ENCODE measurements at places on chromosomes 3 and 15.
A peak's percentile ranks its signal among the peaks of the same experiment; 100 is the strongest.

DNA sequence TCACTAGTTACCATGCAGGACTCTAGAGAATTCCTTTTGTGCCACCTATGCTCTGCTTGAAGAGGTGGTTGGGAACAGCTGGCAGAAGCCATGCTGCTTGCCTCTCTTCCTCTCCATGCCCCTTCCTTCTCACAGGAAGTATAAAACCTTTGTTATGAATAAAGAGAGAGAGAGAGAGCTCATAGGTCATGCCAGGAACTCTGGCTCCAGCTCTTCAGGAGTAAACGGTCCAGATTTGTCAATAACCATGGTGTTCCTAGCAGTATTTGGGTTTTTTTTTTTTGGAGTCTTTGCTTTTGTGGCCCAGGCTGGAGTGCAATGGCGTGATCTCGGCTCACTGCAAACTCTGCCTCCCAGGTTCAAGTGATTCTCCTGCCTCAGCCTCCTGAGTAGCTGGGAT is 97.7 kb upstream of the SLC4A7 start:
- H3K27ac ChIP-seq, result no peak overlapping the region
- H3K27me3 ChIP-seq, result no peaks in the 10 kb centered on the region
- DNase-seq, result no peak
- H3K4me3 ChIP-seq, result no peak overlapping the region
- H3K4me1 ChIP-seq, result no peaks in the 10 kb centered on the region

- peaks cover 40% of the 10 kb centered on the region for H3K27me3 ChIP-seq
- DNase-seq, result no peak
- no peaks in the 10 kb centered on the region for H3K36me3 ChIP-seq
- no peak overlapping the region for H3K27ac ChIP-seq
- H3K4me3 ChIP-seq, result no peak overlapping the region
Measured at GRCh38 chr15:70029297-70029701, 68.4 kb downstream of the TLE3 start.

DNA sequence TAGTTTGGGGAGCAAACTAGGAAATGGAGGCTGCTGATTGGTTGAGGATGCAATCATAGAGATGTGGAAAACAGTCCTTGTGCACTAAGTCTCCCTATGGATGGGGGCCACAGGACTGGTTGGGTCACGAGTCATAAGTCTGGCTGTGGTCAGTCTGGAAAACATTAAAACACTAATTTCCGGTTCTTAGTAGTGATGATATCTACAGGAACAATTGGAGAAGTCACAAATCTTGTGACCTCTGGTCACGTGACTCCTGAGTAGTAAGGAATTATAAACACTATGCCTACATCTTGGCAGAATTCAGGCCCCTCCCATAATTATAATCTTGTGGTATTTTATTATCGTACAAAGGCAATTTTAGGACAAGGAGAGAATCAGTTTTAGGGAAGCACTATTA is 317.3 kb upstream of the ARPP21 start:
- H3K4me3 ChIP-seq, result no peak overlapping the region
- H3K36me3 ChIP-seq, result no peaks in the 10 kb centered on the region
- no peaks in the 10 kb centered on the region for H3K4me1 ChIP-seq

DNA sequence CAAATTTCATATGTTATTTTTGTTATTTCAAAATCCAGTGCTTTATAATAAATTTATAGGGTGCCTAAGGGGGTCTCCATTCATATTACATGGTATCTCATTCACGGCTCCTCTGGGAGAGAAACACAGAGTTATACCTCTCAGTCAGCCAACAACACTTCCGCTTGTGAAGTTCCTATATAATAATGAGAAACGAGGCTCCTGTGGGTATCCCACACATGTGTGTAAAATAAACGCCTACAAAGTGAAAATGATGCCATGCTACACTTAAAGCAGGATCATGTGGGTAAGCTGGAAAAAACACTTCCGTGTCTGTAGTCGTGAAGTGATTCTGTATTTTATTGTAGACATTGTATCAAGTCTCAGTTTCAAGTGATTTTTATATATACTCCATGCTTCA is 218.8 kb upstream of the ICE2 start:
- peak overlapping the region; percentile 13 for H3K4me3 ChIP-seq
- peak overlapping the region; percentile 5 for H3K27ac ChIP-seq
- DNase-seq, result no peak

DNA sequence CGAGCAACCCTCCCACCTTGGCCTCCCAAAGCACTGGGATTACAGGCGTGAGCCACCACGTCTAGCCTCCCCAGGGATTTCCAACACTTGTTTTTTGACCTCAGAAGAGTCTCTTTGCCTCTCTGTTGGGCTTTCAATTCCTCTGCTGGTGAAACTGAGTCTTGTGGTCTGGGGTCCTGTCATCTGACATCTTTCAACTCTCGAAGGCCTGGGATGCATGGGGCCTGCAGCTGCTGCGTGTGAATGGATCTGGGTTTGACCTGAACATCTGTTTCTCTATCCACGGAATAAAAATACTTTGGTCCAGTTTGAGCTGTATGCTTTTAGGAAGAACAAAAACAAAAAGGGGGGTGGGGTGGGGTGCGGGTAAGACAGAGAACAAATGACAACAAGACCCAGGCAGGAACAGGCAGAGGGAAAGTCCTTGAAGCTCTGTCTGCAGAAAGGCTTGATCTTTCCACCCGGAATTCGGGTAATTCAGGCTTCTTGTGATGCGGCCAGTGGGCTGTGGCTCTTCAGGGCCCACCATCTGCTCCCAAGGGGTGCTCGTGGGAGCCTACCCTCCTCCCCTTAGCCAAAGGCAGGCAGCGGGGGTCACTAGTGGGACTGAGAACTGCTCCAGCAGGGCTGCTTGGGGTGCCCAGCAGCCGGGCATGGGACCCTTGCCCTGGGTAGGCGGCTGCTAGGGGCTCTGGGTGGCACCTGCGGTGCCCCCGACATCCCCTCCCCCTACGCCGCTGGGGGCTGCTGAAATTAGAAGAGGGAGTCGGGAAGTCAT is 71.5 kb downstream of the SLC12A8 start:
- H3K4me3 ChIP-seq, result peak overlapping the region; percentile 88
- no peak for DNase-seq
- H3K36me3 ChIP-seq, result peaks cover 10% of the 10 kb centered on the region
- H3K27ac ChIP-seq, result peak overlapping the region; percentile 90
- peaks cover 31% of the 10 kb centered on the region for H3K4me1 ChIP-seq
- no peaks in the 10 kb centered on the region for H3K27me3 ChIP-seq

GRCh38 chr15:33467816-33468163 is 157.0 kb downstream of the RYR3 start:
- H3K27me3 ChIP-seq, result no peaks in the 10 kb centered on the region
- H3K4me1 ChIP-seq, result no peaks in the 10 kb centered on the region
- no peak for DNase-seq
- no peaks in the 10 kb centered on the region for H3K36me3 ChIP-seq
- no peak overlapping the region for H3K27ac ChIP-seq

- H3K4me3 ChIP-seq, result no peak overlapping the region
- no peaks in the 10 kb centered on the region for H3K4me1 ChIP-seq
- no peaks in the 10 kb centered on the region for H3K36me3 ChIP-seq
- no peaks in the 10 kb centered on the region for H3K27me3 ChIP-seq
Measured at GRCh38 chr15:35329521-35329961, 216.4 kb downstream of the DPH6 start.

DNA sequence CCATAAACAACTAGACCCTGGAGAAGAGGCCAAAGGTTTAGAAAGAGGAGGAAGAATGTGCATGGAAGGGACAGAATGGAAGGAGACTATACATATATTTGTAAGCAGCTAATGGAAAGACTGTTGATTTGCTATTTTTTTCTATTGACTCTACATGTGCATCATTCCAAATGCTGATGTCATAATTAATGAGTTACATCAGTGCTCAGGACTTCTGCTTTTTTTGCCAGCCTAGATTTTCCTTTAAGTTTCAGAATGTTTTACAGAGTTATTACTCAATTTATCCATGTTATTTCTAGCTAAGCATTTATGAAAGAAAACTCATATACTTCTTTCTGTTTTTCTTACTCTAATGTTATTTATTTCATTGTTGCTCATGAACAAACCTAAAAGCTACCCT is 62.6 kb upstream of the VGLL3 start:
- no peaks in the 10 kb centered on the region for H3K27me3 ChIP-seq
- no peak overlapping the region for H3K27ac ChIP-seq
- no peaks in the 10 kb centered on the region for H3K36me3 ChIP-seq
- H3K4me1 ChIP-seq, result no peaks in the 10 kb centered on the region
- no peak for DNase-seq

DNA sequence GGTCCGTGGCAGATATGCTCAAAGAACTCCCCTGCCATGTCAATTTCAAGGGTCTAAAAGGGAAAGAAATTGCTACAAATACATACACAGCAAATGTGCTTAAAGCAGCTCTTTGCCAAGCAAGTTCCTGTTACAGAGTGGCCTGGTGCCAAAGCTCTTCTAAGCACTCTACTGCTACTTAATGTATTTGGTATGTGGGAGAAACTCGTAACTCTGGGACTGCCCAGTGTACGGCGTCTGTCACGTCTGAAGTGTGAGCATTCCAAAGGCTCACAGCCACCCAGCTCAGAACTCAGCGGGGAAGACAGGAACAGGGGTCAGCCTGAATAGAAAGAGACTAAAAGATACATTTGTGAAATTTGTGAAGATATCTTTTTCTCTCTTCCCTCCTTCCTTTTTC is 54.6 kb downstream of the RBMS3 start:
- H3K36me3 ChIP-seq, result no peaks in the 10 kb centered on the region
- H3K4me3 ChIP-seq, result no peak overlapping the region
- H3K27ac ChIP-seq, result no peak overlapping the region
- H3K27me3 ChIP-seq, result no peaks in the 10 kb centered on the region
- no peak for DNase-seq

DNA sequence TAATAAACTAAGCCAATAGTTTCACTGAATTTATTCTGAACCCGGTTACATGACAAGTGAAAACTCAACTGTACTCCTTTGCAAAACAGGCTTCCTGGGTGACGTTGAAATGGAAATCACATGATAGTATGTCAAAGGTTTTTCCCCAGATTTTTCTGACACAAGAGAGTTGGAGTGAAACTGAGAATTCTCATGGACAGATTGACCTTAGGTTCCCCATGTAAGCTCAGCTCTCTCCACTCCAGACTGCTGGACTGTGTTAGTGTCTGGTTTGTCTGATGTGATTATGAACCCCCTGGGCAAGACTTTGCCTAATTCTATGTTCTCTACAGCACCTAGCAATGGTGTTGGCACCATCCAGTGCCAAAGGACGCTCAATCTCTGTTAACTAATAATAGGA is 219.7 kb upstream of the COL8A1 start:
- H3K27ac ChIP-seq, result no peak overlapping the region
- DNase-seq, result no peak
- H3K27me3 ChIP-seq, result no peaks in the 10 kb centered on the region

GRCh38 chr3:53763353-53763752 is 82.9 kb downstream of the CHDH start:
- H3K4me1 ChIP-seq, result no peaks in the 10 kb centered on the region
- H3K27me3 ChIP-seq, result peaks cover 12% of the 10 kb centered on the region
- no peaks in the 10 kb centered on the region for H3K36me3 ChIP-seq

- H3K27me3 ChIP-seq, result no peaks in the 10 kb centered on the region
- no peak overlapping the region for H3K4me3 ChIP-seq
- DNase-seq, result no peak
- no peaks in the 10 kb centered on the region for H3K4me1 ChIP-seq
- H3K36me3 ChIP-seq, result peaks cover 4% of the 10 kb centered on the region
Measured at GRCh38 chr15:40285151-40285550, 2.3 kb upstream of the ANKRD63 start.

DNA sequence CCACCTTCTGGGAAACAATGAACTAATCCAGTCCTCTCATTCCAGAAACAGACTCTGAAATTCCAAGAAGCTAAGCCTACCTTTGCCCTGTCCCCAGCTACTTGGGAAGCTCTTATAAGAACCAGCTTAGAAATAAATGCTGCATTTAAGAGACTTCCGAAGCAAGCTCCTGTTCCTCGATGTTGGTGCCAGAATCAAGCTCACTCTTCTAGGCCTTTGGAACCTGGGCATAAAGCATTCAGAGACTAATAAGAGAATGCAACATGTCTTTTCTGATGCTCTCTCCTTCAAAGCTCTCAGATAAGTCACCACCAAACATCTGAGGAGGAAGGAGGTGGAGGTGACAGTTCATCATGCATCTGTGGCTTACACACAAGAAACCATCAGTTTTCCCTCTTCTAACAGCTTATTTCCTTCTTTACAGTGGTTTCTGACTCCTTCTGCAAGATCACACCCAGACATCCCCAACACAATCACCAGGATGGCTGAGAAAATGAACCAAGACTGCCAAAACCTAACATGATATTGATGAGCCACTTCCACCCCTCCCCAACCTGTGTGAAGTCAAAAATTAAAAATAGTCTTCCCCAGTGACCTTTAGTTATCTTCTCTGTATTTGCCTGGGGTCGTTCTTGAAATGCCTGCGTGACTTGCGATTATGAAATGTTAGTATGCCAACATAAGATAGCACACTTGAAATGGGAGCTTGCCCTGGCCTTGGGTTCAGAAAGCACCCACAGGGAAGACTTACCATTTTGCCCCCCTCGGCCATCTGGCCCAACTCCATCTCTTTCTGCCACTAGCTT is 11.5 kb downstream of the ARHGEF3 start:
- H3K4me3 ChIP-seq, result peak overlapping the region; percentile 75
- DNase-seq, result no peak
- H3K4me1 ChIP-seq, result peaks cover 86% of the 10 kb centered on the region
- peak overlapping the region; percentile 78 for H3K27ac ChIP-seq
- peaks cover 49% of the 10 kb centered on the region for H3K36me3 ChIP-seq
- no peaks in the 10 kb centered on the region for H3K27me3 ChIP-seq

DNA sequence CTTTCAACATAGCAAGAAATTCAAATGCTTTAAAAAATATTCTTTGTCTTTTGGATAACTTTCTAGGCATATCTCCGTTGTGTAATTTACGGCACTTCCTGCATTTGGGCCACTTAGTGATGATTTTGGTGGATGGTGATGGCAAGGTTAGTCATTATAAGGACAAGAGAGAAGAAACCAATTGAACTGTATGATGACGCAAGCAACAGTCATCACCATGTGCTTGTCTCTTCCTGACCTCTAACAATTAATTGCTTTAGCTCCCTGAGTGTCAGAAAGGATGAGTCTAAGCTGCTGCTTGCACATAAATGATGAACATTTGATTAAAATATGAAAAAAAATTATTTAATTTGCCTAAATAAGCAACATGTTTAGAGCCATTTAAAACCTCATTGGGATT is 11.3 kb upstream of the P2RY12 start:
- H3K4me3 ChIP-seq, result no peak overlapping the region
- no peaks in the 10 kb centered on the region for H3K4me1 ChIP-seq
- no peak for DNase-seq
- no peak overlapping the region for H3K27ac ChIP-seq

DNA sequence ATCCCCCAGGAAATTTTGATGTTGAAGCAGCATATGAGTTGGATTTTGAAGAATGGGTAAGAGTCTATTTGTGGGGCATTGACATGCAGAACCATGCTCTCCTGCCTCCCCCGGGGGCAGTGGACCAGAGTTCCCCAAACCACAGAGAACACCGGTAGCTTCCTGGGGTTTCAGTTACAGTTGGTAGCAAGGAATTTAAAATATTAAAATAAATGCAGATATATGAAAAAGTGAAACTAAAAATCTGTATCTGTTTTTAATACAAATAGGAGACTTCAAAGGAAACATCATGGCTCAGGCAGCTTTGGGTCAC is 37.4 kb downstream of the SLC9A9 start:
- H3K4me3 ChIP-seq, result no peak overlapping the region
- H3K27ac ChIP-seq, result no peak overlapping the region
- H3K4me1 ChIP-seq, result peaks cover 10% of the 10 kb centered on the region
- no peak for DNase-seq
- H3K27me3 ChIP-seq, result no peaks in the 10 kb centered on the region

GRCh38 chr3:51799879-51800749 is 21.1 kb upstream of the IQCF6 start:
- H3K4me1 ChIP-seq, result peaks cover 4% of the 10 kb centered on the region
- no peaks in the 10 kb centered on the region for H3K36me3 ChIP-seq
- H3K4me3 ChIP-seq, result no peak overlapping the region
- H3K27me3 ChIP-seq, result no peaks in the 10 kb centered on the region
- no peak overlapping the region for H3K27ac ChIP-seq
- peak; percentile 34 for DNase-seq

GRCh38 chr3:182233957-182234356 is 522.2 kb downstream of the SOX2 start:
- H3K27ac ChIP-seq, result no peak overlapping the region
- no peaks in the 10 kb centered on the region for H3K27me3 ChIP-seq
- no peak overlapping the region for H3K4me3 ChIP-seq
